Smooth muscle cell of the coronary artery (primary cell): ENCODE measurements at places on chromosomes 6 and 20. TPM values are rescaled to one million over a fixed set of nuclear protein-coding genes. Genes with fewer than 3 reads are reported as not detected.

The PRSS35 gene
- total RNA-seq, result 0.47 and 1.9 TPM in 2 replicates

The EFCAB8 gene
- under 0.01 TPM in 2 replicates for total RNA-seq

The PRDM1 gene
- 0.15 and 2.2 TPM in 2 replicates for total RNA-seq

The CDH26 gene
- under 0.01 and 0.23 TPM in 2 replicates for total RNA-seq

The SRPK1 gene
- total RNA-seq, result 23.1 and 52.1 TPM in 2 replicates

The GJA10 gene
- not detected in 2 replicates for total RNA-seq

The FRK gene
- total RNA-seq, result 0.47 and 2.0 TPM in 2 replicates

The PLTP gene
- total RNA-seq, result 21.9 and 59.8 TPM in 2 replicates

The MYO6 gene
- total RNA-seq, result 8.8 and 13.9 TPM in 2 replicates

The OPN5 gene
- total RNA-seq, result not detected in 2 replicates

The RSPH9 gene
- total RNA-seq, result 0.45 and 0.94 TPM in 2 replicates

The COL11A2 gene
- 0.08 and 0.12 TPM in 2 replicates for total RNA-seq

The OLIG3 gene
- not detected in 2 replicates for total RNA-seq

The SMIM26 gene
- 89.1 and 194 TPM in 2 replicates for total RNA-seq

The TNFRSF6B gene
- total RNA-seq, result 0.68 and 7.8 TPM in 2 replicates

The FGD2 gene
- not detected in 2 replicates for total RNA-seq

The TMEM217 gene
- total RNA-seq, result 1.4 and 2.4 TPM in 2 replicates

The MRPS18B gene
- total RNA-seq, result 36.3 and 43.5 TPM in 2 replicates

The BPI gene
- 0.12 and 0.30 TPM in 2 replicates for total RNA-seq

The TUBB2A gene
- 102 and 120 TPM in 2 replicates for total RNA-seq

The NOX3 gene
- total RNA-seq, result not detected in 2 replicates

The CRISP2 gene
- total RNA-seq, result not detected in 2 replicates

The SMIM13 gene
- 4.1 and 7.7 TPM in 2 replicates for total RNA-seq

The NHLRC1 gene
- 1.9 and 3.2 TPM in 2 replicates for total RNA-seq

The NRSN1 gene
- total RNA-seq, result not detected in 2 replicates

The VSTM2L gene
- total RNA-seq, result 1.6 and 2.9 TPM in 2 replicates

The MYMX gene
- total RNA-seq, result 0.12 TPM in 1 of 2 replicates, not detected in the other

The MAP7 gene
- total RNA-seq, result 0.23 and 0.82 TPM in 2 replicates

The EMILIN3 gene
- total RNA-seq, result under 0.01 TPM in 1 of 2 replicates, not detected in the other

The ANKRD66 gene
- not detected in 2 replicates for total RNA-seq

The OPRM1 gene
- total RNA-seq, result not detected in 2 replicates

The PRRT1 gene
- 0.08 and 0.12 TPM in 2 replicates for total RNA-seq

The BIRC7 gene
- total RNA-seq, result 0.23 TPM in 1 of 2 replicates, not detected in the other

The TRDN gene
- 0.08 TPM in 1 of 2 replicates, not detected in the other for total RNA-seq
